ENCODE measurements at places on chromosomes 7 and 10.

GRCh38 chr7:66304536-66304935 lies 99.4 kb downstream of the TPST1 start:
- DNase-seq = no peak

- DNase-seq = peak; percentile 13
Measured at GRCh38 chr10:98028168-98028770, 2.2 kb downstream of the CRTAC1 start.

GRCh38 chr7:27155816-27156507 lies 513 bp downstream of the HOXA7 start:
- DNase-seq = peak; percentile 80

DNA sequence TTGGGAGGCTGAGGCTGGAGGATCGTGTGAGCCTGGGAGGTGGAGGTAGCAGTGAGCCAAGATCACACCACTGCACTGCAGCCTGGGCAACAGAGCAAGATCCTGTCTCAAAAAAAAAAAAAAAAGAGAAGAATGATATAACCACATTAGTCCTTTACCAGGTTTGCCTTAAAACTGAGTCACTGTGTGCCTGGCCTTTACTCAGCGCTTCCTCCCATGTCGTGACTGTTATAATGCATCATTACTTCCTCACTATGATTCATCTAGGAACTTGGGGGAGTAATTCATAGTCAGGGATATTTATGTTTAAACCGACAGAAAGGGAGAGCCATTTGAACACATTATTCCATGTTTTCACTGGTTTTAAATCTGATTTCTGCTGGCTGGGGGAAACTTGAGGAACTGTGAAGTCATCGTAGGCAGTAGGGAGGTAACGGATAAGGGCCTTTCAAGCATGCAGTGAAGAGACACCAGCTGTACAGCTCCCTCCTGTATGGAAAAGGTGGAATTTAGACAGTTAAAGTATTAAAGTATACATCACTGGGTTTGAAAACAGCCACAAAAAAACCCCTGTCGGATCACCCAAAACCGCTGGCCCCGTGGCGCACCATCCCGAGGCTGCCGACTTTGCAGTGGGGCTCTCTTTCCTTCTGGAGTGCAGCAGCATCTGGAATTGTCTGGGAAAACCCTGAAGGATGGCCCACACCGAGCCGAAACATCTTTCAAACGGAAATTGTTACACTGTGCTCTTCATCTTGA lies 119.8 kb downstream of the NKX6-2 start:
- DNase-seq = no peak

GRCh38 chr10:110778211-110778610 lies 93.5 kb upstream of the PDCD4 start:
- DNase-seq = no peak

- no peak for DNase-seq
Measured at GRCh38 chr7:122136078-122136477, 8.0 kb downstream of the AASS start.

DNA sequence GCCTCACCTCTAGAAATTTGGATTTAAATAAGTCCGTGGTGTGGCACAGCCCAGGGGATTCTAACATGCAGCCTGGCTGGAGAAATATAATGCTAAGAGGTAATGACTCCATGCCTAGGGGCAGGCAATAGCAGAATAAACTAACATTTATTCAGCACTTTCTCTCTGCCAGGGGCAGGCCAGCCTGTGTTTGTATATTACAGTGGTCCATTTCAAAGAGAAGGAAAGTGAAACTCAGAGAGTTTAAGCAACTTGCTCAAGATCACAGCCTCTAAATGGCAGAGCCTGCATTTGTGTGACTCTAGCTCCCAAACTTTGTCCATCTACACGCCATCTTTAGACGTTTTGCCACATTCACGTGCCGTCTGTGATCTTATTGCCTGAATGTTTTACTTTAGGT lies 6.7 kb upstream of the LRRC18 start:
- DNase-seq = no peak

- DNase-seq = no peak
Measured at GRCh38 chr7:107723255-107723654, 20.7 kb upstream of the CBLL1 start.

DNA sequence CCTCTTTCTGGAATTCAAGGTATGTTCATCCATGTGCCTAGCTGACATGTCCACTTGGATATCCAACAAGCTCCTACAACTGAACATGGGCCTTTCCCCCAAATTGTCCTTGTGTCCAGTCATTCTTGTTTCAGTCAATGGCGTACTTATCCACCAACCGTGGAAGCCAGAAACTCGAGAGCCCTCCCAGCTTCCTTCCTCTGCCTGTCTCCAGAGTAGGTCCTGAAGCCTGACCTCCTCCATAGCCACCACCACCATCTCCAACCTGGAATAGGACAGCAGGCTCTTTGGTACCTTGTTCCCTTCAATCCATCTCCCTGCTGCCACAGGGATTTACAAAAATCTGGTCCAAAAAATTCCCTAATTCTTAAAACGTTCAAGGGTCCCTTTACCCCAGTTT lies 305.1 kb downstream of the RPS24 start:
- no peak for DNase-seq

GRCh38 chr7:124364283-124364682 lies 331.4 kb upstream of the TMEM229A start:
- no peak for DNase-seq

DNA sequence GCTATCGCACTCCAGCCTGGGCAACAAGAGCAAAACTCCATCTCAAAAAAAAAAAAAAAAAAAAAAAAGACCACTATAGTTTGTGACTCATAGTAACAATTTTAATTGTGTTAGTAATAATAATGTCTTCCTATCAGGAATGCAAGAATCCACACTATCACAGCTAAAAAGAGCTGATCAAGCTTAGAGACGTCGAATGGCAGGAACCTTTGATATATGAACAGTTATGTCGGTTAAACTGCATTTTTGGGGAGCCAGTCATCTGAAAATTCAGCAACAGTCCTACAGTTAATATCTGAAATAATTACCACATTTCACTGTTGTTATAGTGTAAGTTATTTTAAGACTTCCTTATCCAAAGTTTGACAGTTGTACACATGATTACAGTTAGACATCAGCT lies 8.8 kb downstream of the PHYH start:
- no peak for DNase-seq

DNA sequence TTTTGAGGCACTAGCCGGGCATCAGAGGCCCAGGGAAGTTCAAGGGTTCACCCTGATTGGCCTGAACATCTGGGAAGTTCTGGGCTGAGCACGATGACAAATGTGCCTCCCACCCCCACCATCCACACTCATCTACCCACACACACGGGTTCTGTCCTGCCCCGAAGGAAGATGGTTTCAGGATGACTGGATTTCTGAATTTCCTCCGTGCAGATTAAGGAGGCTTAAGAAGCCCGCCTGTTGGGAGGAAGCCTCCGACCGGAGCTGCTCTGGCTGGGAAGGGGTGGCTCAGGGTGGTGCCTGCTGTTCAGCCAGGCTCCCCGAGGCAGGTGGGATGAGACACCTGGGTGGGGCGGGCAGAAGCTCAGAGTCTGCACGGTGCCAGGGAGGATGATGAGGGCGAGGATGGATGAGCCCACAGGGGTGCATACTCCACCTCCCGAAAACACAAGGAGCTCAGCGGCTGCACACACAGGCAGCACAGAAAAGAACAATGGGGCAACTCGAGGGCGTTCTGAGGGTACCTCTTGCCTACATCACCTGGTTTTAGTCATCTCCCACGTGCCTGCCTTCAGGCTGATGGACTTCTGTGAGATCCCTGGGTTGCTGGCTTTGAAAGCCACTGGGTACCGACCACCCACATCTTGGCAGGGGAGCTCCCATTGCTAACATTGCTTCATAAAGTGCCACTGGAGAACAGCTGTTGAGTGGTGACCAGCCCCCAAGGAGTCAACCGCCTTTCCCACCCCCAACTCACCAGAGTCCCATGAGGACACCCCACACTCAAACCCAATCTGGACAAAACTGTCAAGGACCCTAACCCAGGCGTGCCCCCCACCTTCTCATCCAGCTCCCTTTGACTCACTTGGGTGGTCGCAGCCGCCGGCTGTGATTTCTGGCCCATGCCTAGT lies 41.2 kb downstream of the CALML3 start:
- DNase-seq = no peak

DNA sequence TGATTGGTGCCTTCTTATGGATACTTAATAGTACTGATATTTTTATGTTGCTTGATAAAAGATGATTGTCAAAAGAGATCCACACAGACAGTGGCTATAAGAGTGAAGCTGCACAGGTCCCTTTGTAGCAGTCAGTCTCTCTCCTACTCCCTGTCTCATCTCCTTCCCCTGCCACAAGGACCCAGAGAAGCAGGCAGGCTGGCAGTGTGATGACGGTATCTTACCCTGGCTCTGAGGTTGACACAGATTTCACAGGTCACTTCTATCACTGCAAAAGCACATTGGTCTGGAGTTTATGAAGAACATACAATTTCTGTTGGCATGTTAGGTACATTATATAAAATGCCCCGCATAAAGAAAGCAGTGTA lies 64.4 kb upstream of the AHR start:
- DNase-seq = peak; percentile 27

GRCh38 chr10:83991986-83992753 lies 147.1 kb upstream of the GHITM start:
- no peak for DNase-seq

DNA sequence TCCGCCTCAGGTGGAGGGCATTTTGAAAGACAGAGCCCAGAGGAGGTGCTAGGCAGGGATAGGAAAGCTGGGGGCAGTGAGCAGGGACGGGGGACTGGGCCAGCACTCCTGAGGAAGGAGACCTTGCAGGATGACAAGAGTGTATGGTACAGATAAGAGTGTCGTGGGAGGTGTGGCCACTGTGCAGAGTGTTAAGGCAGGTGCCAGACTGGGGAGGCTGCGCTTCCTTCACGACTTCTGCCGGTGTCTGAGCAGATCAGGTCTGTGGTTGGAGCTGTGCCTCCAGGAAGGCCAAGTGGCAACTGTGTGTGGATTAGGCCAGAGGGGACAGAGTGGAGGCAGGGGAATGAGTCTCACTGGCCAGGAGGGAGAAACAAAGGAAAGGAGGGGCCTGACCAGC lies 161.7 kb downstream of the HIBADH start:
- no peak for DNase-seq

DNA sequence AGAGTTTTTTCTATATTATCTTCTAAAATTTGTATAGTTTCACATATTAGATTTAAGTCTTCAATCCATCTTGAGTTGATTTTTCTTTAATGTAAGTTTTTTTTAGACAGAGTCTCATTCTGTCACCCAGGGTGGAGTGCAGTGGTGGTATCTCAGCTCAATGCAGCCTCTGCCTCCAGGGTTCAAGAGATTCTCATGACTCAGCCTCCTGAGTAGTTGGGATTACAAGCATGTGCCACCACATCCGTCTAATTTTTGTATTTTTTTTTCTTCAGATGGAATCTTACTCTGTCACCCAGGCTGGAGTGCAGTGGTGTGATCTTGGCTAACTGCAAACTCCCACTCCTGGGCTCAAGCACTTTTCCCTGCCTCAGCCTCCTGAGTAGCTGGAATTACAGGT lies 143.4 kb upstream of the ZNF92 start:
- DNase-seq = no peak

GRCh38 chr7:130383187-130383980 lies 3.1 kb downstream of the CPA1 start:
- DNase-seq = no peak
